ENCODE measurements at places on chromosomes 6 and 20.

GRCh38 chr6:112501705-112502104, 154.6 kb downstream of the RFPL4B start:
- no peak for DNase-seq

GRCh38 chr6:52415917-52416628, 4.1 kb upstream of the EFHC1 start:
- DNase-seq = no peak

DNA sequence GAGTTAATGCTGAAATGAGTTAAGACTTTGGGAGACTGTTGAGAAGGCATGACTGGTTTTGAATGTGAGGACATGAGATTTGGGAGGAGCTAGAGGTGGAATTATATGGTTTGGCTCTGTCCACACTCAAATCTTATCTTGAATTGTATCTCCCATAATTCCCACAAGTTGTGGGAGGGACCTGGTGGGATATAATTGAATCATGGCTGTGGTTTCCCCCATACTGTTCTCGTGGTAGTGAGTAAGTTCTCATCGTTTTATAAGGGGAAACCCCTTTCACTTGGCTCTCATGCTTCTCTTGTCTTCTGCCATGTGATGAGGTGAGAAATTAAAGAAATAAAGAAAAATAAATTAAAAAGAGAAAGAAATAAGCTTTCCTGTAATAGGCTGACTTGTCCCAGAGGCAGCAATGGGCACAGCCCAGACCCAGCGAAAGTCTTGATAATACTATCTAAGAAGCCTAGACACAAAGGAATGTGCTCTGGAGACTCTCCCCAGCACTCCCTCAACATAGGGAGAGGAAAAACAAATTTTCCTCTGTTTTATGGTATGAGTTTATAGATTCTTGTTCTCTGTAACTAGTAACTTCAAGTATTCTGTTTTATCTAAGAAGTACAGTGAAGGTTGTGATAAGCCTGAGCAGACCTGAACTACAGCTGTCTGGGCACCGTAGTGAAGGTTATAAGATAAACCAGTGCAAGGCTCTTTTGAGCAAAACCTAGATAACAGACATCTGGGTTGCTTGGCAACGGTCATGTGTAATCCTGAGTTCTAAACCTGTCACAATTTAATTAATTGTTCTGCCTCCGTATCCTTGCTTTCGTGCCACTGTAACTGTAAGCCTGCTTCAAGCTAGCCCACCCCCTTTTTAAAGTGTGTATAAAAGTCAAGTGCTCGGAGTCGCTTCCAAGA, 88.9 kb upstream of the ECI2 start:
- DNase-seq = no peak

GRCh38 chr20:48682529-48683363, 145.1 kb downstream of the PREX1 start:
- no peak for DNase-seq

DNA sequence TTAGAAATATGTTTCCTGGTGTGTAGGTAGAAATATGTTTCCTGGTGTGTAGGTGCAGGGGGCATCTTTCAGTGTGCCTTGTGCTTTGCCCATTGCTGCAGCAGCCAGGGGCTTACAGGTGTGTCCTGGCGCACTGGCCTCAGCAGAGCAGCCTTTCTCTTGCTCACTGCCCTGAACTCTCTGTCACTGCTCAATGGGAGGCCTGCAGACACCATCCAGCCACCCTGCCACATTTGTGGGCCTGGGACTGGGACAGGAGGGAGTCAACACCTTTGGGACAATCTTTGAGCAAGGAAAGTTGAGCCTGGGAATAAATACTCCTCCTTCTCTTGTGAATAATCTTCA, 62.4 kb upstream of the RBM24 start:
- no peak for DNase-seq

GRCh38 chr6:136408204-136408603, 118.6 kb upstream of the BCLAF1 start:
- DNase-seq = no peak

GRCh38 chr20:62609279-62609720, 33.0 kb upstream of the SLCO4A1 start:
- no peak for DNase-seq

- no peak for DNase-seq
These were observed 175.5 kb upstream of the FOXQ1 start for GRCh38 chr6:1136415-1136774.

DNA sequence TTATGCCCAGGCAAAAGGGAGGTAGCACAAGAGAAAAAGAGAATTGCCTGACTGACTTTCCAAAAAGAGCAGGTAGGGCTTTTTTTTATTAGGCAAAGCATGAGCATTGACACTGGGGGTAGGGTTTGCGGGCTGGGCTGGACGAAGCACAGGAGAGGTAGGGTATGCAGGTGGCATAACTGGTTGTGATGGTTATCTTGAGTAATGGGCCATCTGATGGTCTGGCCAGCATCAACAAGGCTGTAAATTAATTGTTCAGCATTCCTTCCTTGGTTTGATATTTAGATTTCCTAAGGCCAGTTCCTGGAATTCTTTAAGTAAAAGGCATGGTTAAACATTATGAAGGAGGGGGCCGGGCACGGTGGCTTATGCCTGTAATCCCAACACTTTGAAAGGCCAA, 13.9 kb upstream of the BFSP1 start:
- DNase-seq = no peak

DNA sequence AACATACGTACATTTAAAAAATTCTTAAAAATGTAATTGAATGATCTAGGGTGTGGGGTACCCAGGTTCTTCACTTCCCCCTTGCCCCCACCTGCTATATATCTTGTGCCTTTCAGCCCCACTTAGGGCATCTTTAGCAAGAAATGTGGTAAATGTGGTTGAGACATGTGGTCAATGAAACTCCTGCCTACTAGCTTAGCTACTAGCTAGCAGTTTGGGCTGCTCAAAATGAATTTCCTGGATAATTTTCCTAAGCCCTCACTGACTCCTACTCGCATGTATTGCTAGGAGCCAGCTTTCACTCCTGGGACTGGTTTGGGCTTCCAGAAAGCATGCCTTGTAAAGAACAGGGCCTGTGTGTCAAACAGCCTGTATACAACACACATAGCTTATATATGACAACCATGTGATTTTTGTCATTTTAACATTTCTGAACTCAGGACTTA, 257.3 kb downstream of the ATXN1 start:
- no peak for DNase-seq

- DNase-seq = no peak
These were observed 7.5 kb downstream of the BRD2 start for GRCh38 chr6:32975886-32976285.

GRCh38 chr20:3119044-3119443, 34.5 kb upstream of the AVP start:
- DNase-seq = no peak

DNA sequence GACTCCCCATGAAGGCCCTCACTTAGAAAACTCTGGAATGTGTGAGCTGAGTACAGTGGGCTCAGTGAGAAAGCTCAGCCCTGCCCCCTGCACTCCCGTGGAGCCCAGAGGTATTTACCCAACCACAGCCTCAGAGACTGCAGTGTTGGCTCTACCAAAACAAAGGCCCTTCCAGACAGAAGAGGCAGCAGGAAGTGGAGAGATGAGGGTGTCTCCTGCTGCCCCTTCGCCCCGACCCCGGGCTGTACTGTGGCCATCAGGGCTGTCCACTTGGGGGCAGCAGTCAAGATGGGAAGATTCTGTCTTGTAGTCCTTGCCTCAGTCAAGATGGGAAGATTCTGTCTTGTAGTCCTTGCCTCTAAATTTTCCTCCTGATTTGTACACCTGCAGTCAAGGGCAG, 341.3 kb downstream of the TAF4 start:
- DNase-seq = no peak
